Activated CD4-positive, alpha-beta T cell treated with anti-CD3 and anti-CD28 coated beads, Interleukin-2, amount 10 ng/mL, durations not matched to agents 24 days and 14 days (primary cell): ENCODE measurements at places on chromosomes 2 and 18.

GRCh38 chr18:37282386-37283037 is 283.1 kb downstream of the CELF4 start:
- DNase-seq, result no peak

DNA sequence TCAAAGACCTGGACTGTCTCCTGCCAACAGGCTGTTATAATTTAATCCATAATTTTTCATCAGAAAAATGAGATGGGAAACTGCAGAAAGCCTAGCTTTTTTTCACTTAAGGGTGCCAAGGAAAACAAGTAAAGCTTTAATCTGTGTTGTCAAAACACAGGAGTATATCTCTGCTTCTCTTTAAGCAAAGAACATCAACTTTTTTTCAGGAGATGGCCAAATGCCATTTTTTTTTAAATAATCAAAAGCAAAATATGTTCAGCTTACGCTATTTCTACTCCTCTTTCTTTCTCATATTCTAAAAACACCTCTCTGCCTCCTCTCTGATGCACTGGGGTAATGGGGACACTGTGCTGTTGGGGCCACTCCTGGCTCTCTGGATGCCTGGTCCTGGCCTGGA is 73.1 kb upstream of the NXPH2 start:
- no peak for DNase-seq

DNA sequence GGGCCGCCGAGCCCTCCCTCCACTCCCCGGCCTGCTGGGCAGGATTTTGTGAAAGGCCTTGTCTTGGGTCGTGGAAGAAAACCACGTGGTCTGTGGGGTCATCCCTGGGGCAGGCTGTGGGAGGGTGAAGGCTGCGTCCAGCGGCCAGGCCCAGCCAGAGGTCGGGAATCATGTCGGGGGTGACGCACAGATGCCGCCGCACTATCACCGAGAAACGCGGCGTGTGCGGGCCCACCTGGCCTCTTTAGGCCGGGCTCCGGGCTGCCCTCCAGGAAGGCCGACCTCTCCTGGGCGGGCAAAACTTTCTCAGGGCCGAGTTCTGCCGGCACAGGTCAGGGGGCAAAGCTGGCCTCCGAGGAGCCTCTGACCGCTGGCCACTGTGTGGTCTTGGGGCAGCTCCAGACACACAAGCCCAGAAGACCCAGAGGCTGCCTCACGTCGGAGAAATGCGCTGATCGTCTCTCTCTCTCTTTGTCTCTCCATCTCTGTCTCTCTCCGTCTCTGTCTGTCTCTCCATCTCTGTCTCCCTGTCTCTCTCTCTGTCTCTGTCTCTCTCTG is 28.4 kb downstream of the NFATC1 start:
- no peak for DNase-seq

DNA sequence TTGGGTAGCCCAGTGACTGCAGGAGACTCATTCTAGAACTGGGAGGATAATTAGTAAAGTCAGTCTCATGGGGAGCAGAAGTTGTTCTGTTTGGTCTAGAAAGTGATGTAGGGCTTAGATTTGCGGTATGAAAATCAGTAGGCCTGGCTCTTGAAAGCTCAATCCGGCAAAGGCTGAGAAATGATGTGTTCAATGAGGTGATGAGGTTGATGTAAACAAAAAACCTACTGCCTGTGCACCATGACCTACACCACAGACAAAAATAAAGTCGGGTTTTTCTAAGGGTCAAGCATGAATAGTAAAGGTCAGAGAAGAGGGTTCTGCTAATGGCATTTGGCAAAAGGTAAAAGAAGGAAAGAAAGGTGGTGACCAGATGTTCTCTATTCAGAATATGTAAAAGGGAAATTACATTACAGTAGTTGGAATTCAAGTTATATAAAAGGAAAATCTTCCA is 80.8 kb upstream of the COL5A2 start:
- no peak for DNase-seq

GRCh38 chr2:211835695-211836094 is 702.9 kb downstream of the ERBB4 start:
- no peak for DNase-seq
